ENCODE measurements at places on chromosomes 1 and 21.

GRCh38 chr1:7770669-7770996 is 463 bp upstream of the VAMP3 start:
- no peak for DNase-seq

DNA sequence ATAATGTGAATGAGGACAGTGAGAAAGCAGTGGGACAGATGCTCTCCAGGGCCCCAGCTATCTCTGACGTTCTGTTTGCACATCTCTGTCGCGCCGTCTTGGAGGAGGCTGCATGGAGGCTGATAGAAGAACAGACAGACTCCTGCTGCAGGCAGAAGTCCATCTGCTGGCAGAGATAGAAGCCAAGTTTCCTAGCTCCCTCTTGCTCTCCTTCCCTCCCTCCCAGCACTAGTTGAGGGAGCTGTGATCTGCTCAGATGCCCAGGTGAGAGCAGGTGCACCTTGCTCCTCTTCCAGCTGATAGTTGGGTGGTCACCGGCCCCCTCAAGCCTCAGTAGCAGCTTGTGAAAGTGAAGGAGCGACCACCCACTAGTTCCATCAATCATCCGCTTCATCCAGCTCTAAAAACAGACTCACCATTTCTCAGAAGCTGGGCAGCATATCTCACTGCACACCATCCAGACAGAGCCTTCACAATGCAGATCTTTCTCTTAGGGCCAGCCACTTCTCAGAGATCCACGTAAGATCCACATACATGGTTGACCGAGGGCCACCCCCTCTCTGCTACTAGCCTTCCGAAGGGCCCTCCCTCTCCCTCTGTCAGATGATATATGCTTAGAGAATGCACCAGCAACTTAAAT is 12.9 kb downstream of the LRRN2 start:
- DNase-seq: no peak

GRCh38 chr1:216804111-216804510 is 80.9 kb upstream of the ESRRG start:
- no peak for DNase-seq

DNA sequence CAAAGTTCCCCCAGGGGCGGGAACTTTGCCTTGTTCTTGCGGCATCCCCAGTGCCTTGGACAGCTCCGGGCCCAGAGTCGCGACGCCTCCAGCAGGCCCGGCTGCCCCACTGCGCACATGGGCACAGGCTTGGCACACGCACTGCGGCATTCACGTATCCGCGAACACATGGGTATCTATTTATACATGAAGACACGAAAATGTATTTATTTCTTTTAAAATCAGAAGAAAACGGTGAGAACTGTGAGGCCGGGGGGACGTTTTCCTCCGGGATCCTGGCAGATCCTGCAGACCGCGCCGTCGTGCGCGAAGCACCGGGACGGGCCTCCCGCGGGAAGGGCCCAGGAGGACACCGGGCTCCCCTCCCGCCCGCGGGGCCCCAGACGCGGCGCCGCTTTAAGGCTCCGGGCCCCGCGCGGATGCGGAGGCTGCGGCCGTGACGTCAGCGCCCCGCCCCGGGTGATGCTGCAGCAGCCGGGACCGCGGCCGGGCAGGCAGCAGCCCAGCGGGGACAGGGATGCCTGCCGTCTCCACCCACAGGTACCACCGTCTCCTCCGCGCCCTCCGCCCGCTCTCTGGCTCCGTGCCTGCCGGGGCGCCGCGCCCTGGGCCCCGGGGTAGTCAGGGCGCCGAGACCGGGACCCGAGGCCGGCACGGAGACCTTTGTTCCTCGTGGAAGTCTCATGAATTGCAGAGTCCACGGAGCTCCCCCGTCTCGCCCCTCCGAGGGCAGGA is at the start of gene SLC45A1:
Gene SLC45A1, plus strand, starts transcription at position 468 of the 735 bp plus-strand sequence. CDS start 6,216 bp downstream, outside the sequence.
- DNase-seq: peak; percentile 52

DNA sequence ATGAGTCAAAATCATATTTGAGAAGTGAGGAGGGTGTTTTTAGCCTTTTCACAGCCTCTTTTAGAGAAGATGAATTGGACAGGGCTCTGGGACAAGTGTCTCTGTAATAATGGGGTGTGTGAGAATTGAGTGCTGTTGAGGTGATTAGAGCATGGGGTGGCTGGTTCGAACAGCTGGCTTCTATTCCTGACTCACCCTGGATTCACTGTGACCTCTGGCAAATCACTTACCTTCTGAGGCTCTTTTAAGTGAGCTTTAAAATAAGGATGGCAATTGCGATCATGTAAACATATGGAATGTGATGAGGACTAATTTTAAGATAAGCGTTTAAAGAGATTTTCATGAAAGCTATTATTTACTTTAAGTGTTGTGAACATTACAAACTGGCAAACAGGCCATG is 243.4 kb downstream of the ADGRL2 start:
- no peak for DNase-seq

GRCh38 chr1:30336550-30337323 is 386.6 kb downstream of the MATN1 start:
- DNase-seq: no peak

GRCh38 chr1:227086636-227087035 is 146.5 kb downstream of the COQ8A start:
- DNase-seq: no peak

- DNase-seq: no peak
These were observed 8.9 kb upstream of the KCNE1 start for GRCh38 chr21:34520764-34521508.

- DNase-seq: no peak
These were observed 7.1 kb downstream of the AMIGO1 start for GRCh38 chr1:109502364-109502851.

GRCh38 chr1:27296773-27297291 is 25.1 kb upstream of the TMEM222 start:
- DNase-seq: peak; percentile 41

GRCh38 chr1:31069392-31069791 is 3.9 kb upstream of the PUM1 start:
- DNase-seq: no peak

GRCh38 chr21:44028287-44028659 is 16.2 kb downstream of the TRAPPC10 start:
- no peak for DNase-seq

- no peak for DNase-seq
These were observed 183.3 kb upstream of the JUN start for GRCh38 chr1:58966917-58967740.

DNA sequence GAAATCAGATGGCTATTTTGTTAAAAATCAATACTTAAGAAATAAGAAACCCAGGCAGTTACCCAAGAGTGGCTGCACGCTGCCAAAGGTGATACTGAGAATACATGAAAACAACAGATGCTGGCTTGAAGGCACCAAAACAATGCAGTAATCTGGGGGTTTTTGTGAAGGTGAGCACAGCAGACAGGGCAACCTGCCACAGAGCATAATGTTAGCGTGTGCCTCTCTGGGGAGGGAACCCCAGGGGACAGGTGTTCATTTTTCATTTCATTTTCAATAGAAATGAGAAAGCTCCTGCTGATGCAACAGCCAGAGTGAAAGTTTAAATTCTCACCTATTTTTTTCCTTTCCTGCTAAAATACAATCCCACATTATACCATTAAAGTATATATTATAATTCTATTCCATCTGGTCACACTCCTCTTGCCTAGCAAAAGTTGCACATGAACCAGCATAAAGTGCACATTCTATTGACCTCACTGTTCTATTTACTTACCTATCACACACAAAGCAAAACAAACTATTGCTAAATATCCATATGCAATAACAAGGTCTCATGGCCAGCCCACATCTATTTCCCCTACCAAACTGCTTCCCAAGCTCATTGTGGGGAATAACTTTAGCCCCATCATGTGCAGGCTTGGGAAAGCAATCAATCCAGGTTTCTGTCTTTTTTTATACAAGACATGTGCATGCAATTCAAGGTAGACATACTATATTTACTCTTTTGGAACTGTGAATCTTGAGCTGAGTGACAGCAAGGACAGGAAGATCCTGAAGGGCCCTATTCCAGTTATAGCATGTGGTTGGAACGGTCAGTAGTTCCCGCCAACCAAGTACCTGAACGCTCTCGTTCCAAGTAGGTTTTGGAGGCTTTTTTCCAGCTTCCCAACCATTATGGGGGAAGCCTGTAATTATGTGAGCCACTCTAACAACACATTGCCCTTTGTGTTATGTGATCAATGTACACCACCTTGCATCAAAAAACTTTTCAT is 173.6 kb downstream of the RERE start:
- DNase-seq: no peak

DNA sequence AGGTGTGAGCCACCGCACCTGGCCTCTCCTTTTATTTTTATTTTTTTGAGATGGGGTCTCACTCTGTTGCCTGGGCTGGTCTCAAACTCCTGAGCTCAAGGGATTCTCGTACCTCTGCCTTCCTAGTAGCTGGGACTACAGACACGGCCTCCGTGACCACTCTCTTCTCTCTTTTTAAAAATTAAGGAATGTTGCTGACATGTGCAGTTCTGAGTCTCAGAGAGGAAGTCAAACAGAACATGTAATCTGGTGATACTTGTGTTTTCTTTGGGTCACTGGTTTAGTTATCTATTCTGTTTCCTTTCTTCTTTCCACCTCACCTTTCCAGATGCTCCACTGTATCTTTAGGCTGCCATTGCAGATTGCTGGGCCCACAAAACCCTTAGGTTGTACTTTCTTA is 2.7 kb downstream of the WDTC1 start:
- no peak for DNase-seq

DNA sequence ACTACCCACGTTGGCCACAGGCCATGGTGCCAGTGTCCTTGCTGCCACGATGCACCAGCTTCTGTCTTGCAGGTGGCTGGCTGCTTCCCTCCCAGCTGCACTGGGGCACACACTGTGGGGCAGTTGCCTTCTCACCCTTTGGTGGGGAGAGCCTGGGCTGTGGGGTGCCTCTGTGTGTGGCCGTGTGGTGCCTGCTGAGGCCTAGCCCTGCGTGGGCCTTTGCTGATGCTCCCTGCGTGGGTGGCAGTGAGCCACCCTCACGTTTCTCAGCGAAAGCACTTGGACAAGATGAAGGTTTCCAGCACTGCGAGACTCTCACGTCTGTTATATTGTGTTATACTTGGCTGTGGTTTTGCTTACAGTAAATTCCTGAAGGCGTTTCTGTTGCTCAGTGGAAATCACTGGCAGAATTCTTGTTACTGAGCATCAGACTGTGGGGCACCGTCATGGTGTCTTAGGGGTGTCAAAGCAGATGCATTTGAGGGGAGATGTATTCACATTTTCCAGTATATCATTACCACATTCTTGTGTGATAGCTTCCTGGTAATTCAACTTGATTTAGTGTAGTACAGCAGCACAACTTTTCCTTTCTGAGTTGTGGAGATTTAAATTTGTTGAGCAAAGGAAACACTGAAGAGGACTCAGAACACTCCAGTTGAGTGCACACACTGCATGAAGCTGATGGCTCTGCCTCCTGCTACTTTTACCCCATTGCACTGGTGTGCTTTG is 124.7 kb downstream of the PCBP3 start:
- DNase-seq: no peak

GRCh38 chr21:42683371-42684108 is 30.1 kb downstream of the PDE9A start:
- no peak for DNase-seq

DNA sequence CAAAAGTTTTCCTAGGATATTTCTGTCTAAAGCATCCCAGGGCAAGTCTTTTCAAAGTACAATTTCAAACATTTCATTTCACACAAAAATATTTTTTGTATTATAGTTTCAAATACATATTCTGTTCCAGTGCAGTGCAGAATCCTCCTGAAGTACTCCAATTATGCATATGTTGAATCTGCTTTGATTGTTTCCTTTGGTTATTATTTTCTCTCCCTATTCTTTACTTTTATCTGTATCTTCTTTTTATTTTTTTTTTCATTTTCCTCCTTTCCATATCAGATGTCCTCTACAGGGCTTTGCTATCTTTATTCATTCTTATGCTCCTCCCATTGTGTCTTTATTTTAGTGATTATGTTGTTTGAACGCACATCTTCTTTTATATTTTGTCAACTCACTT is 274.8 kb downstream of the DPYD start:
- no peak for DNase-seq

- DNase-seq: no peak
These were observed 79.7 kb downstream of the SCMH1 start for GRCh38 chr1:41162441-41162840.

DNA sequence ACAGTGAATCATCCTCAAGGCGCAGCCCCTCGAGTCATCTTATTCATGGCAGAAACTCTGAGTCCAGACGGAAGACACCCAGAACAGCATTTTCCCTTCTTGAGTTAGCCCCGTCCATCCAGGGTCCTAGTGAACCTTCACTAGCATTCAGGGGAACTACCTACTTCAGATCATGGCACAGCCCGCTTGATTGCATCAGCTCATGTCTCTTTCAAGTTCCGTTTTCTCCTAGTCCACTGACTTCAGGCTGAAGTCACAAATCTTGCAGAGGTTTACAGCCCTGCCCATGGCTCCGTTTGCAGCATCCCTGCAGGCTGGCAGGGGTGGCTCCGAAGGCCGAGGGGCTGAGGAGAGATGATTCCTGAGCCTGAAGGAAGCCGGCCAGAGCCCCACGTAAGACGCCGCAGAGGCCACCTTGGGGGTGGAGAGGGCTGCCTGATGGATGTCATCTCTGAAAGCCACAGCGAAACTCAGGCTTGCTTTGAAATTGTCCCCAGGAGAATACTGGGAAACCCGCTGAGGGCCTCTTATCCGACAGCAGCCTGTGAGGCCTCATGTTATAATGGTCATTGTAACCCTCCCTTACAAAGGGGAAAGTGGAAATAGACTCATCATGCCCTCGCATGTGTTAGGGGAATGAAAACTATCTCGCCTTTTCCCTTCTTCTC is 310.2 kb upstream of the AJAP1 start:
- DNase-seq: no peak

DNA sequence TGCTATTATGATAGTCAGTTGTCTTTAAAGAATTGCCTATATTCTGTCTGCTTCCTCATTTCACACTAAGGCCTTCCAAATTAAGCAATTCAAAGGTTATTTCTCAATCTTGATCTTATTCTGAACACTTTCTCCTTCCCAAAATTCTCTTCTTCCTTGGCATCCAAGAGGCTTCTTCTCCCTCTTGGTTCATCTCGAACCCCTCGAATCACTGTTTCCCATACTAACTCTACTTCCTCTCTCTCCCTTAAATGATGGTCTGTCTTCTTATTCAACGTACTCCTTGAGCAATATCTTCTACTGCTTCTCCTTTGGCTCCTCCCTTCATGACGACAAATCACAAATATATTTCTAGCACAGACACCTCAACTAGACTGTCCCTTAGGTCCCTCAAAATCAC is 4.5 kb downstream of the COPA start:
- DNase-seq: no peak

GRCh38 chr1:22413799-22414198 is 37.9 kb upstream of the ZBTB40 start:
- no peak for DNase-seq

GRCh38 chr1:50441183-50441582 is 17.9 kb upstream of the DMRTA2 start:
- no peak for DNase-seq

DNA sequence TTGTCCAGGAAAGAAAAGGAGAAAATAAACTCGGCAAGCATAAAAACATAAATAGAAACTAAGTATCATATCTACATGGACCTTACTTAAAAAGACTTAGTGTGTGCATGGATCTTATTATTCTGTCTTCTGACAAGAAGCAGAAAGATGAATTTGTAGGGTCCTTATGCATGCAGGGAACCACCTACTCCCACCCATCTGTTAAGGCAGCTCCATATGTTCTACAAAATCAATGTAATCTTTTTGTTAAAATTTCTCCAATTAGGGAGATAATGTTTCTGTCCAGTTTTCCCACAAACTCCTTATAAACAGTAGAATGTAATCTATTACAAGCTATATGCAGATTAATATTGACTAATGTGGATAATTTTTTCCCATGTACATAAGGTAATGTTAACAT is 13.9 kb upstream of the PTPN14 start:
- no peak for DNase-seq

- DNase-seq: no peak
These were observed 81.5 kb downstream of the OBSCN start for GRCh38 chr1:228289239-228289849.
